ENCODE measurements at places on chromosomes 11 and 22.

DNA sequence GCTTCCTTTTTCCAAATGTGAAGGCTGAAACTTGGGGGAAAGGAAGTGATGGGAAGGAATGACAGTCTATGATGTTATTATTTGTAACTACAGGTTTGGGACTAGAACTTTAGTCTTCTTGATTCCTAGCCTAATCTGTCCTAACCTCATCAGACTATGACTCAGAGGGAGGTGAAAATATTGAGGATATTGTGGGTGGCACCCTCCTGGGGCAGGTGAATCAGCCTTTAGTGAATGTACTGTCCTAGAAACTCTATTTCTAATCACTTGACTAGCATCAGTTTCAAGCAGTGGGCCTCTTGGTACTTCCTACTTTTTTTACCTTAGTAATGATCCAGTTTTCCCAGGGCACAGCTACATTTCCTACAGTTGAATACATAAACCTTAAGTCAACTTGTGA, 829.0 kb upstream of the API5 start:
- no peak for DNase-seq

DNA sequence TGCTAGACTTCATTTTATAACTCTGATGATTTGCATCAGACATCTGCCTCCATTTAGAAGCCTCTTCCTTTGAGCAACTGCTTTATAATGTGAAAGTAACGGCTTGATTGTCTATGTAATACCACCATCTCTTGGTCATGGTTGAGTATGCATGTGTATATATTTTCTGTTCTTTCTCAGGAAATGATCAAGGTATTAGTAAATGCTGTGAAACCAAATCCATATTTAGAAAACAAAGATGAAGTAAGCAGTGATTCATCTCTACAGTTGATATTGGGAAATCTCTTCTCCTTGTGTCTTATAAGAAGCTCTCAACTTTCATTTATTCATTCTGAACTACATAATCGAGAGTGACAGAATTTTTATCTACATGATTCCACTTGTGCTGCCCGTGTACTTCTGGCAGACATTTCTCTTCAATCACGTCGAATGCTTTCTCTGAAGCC, 104.6 kb upstream of the ANO3 start:
- no peak for DNase-seq

DNA sequence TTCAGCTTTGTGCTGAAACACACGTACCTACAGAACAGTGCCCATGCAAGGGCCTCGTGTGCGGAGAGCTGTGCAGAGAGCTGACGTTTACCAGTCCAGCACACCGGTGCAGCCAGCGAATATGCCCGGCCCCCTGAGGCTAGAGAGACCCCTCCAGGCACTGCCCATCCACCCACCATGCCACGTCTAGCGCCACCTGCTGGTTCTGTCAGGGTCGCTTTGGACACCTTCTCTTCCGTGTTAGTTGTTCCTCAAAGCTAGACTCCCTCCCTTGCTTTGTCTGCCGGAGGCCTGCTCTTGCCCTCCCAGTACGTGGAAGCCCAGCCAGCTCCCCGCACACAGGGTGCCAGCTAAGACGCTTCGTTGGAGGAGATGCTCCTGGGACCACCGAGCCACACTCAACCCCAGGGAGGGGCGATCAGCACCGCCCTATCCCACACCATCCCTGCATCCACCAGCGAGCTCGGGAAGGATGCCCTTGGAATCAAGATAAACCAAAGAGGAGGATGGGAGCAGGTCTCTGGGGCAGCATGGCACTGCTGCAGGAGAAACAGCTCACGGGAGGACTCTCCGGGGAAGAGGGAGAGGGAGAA, 43.4 kb downstream of the CPT1A start:
- peak; percentile 5 for DNase-seq

- DNase-seq, result no peak
These were observed 106.0 kb upstream of the ASPHD2 start for GRCh38 chr22:26323013-26323412.

- no peak for DNase-seq
These were observed 85.0 kb downstream of the LARGE1 start for GRCh38 chr22:33835265-33835664.
